ENCODE measurements at places on chromosomes 6 and 20.

DNA sequence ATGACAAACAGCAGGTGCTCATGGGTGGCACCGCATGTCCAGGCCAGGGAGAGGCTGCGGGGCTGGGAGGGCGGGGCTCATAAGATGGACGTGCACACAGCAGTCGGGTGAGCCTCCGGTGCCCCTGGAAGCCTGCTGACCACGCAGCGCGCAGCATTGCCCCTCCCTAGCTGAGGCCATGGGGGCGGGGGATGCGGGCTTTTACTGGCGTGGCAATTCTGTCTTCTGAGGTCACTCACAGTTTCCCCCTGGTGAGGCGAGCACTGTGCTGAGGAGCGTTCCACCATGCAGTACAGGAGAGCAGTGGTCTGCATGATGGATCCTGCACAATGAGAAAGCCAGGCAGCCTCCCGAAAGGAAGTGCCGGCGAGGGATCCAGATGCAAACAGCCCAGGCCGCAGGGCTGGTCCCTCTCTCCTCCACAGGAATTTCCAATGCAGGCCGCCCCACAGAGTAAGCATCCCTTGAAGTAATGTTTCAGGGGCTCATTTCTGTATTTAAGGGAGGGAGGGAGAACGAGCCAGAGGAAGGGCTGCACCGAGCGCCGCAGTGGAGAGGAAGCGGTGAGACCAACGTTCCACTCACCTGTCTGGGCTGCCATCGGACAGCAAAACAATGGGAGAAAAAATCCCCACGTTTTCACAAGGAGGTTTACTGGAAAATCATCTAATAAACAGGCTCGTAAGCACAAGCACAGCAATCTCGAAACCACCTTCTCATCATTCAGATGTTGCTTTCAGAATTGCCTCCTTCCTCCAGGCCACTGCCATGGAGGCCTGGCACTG, 56.0 kb downstream of the IRF4 start:
- DNase-seq: peak; percentile 25

DNA sequence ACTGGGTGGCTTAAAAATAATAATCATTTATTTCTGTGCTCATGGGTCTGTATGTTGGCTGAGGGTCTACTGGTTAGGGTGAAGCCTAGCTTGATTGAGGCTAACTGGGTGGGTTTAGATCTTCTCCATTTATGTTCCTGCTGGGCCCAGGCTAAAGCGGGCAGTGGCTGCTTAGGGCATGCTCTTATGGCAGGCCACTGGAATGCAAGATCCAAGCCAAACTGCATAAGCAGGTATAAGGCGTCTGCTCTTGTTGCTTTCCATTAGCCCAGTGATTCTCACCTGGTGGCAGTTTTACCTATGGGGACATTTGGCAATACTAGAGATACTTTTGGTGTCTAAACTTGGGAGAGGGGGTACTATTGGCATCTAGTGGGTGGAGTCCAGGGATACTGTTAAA, 44.5 kb downstream of the QKI start:
- DNase-seq: no peak

DNA sequence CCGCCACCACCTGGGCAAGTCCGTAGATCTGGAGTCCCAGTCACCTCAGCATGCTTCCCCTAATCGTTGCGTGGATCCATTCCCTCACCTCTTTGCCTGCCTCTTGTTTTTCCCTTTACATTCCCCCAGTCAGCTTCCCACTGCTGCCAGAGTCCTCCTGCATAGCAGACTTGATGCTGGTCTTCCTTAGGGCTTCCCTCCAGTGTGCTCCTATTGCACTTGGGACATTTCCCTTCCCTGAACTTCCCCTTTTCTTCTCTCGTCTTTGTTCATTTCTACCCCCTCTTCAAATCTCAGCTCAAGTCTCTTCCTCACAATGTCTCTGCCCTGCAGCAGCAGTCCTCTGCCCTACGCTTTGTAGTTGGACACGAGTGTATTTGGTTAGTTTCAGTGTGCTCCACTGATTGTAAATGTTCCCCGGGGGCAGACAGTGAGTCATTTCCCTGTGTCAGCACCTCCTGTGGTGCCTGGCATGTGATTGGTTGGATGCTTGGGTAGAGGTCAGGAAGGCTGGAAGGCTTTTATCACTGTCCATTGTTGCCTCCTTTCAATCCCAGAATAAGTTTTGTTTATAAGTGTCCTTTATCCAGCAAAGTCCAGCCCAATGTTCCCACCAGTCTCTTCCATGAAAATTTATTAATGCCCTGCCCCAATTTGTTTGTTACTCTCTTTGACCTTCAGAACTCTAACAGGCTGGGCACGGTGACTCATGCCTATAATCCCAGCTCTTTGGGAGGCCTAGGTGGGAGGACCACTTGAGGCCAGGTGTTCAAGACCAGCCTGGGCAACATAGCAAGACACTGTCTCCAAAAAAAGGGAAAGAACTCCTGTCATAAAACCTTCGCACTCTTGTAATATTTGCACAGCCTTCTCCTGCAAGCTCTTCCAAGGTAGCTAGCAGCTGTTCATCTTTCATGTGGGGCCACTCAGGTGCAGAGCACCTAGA, 38.3 kb downstream of the FAM120B start:
- no peak for DNase-seq

GRCh38 chr6:5403076-5403475, 141.8 kb downstream of the FARS2 start:
- DNase-seq: no peak

DNA sequence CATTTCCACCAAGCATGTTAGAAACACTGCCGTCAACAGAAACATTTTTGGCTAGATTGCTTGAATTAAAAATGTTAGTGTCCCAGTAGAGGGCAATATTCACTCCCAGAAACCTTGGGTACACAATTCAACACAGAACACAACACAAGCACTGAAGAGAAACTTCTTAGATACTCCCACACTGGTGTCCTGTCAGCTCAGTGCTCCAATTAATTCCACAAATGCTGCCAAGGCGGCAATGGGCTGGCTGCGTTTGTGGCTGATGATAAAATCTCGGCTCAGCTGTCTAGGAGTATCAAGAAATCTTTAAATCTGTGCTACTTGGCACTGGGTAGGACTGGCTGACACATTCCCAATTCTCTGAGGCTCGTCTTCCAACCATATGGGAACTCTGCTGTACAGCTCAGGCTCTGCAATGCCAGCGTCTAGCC, 39.3 kb downstream of the BEND3 start:
- no peak for DNase-seq

DNA sequence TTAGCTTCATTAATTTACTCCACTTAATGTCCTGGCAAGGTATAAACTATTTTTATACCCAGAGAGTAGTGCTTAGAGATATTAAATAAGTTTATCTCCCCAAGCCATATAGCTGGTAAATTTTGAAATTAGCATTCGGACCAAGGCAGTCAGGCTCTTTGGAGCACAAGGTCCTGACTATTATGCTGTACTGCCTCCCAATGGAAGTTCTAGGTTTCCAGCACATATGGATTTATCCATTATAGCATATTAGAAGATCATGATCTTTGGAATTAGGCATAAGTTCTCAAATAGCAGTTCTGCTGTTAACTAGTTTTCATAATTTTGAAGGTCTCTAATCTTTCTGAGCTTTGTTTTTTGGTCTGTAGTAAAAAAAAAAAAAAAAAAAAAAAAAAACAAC, 835.3 kb upstream of the EPHA7 start:
- no peak for DNase-seq

GRCh38 chr20:58721951-58722778, 29.6 kb downstream of the NPEPL1 start:
- DNase-seq: no peak

DNA sequence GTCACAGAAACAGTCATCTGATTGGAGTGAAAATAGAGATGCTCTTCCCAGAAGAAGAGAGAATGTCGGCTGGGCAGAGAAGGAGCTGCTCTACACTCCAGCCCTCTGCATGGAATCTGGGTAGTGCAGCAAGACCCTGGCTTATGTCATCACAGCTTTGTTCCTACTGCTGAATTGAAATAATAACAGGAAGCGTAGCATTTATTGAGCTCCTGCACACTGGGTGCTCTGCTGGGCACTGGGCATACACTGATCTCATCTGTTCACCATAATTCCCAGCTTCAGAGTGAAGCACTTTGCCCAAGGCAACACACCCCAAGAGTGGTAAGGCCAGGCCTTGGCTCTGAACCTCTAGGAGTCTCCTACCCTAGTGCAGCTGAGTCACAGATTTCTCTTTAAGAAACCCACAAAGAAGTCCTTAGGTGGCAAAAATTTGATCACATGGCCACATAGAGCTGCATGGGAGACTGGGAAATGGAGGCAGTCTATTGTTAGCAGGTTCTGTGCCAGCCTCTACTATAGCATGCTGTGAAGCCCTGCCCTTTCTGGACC, 3.9 kb upstream of the SDCBP2 start:
- no peak for DNase-seq

DNA sequence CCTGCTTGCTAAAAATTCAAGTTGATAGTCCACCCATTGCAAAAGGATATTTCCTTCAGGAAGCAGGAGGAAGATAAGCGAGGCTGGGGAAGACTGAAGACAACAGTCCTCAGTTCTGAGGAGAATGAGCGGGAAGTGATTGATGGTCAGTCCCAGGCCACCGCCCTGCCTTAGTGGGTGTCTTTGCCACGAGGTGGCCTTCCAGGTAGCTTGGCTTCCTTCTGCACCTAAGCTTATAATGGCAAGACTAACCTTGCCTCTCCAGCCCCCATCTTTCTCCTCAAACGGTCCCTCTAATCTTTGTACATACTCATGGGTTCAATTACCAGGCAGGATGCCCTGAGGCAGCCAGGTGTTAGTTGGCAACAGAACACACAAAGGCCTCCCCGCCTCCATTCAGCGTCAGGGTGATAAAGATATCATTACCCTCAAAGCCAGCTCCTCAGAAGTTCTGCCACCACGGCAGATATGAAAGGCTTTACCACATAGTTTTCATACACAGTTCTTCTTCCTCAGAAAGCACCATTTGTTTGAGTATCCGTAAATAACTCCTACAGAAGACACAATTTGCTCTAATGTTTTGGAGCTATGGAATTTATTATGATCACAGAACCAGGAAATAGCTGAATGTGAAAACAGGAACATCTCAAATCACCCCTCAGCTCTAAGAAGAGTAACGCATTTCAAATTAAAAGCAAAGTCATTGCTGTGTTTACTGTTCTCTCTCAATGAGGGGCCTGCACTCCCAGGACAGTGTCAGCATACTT, 249.4 kb downstream of the ATXN1 start:
- no peak for DNase-seq

- DNase-seq: no peak
Observed at GRCh38 chr6:130655586-130655985, 171.6 kb upstream of the SMLR1 start.

- DNase-seq: no peak
Observed at GRCh38 chr6:1781817-1782184, 172.1 kb downstream of the FOXC1 start.

GRCh38 chr20:40218316-40218969, 470.6 kb downstream of the MAFB start:
- no peak for DNase-seq

DNA sequence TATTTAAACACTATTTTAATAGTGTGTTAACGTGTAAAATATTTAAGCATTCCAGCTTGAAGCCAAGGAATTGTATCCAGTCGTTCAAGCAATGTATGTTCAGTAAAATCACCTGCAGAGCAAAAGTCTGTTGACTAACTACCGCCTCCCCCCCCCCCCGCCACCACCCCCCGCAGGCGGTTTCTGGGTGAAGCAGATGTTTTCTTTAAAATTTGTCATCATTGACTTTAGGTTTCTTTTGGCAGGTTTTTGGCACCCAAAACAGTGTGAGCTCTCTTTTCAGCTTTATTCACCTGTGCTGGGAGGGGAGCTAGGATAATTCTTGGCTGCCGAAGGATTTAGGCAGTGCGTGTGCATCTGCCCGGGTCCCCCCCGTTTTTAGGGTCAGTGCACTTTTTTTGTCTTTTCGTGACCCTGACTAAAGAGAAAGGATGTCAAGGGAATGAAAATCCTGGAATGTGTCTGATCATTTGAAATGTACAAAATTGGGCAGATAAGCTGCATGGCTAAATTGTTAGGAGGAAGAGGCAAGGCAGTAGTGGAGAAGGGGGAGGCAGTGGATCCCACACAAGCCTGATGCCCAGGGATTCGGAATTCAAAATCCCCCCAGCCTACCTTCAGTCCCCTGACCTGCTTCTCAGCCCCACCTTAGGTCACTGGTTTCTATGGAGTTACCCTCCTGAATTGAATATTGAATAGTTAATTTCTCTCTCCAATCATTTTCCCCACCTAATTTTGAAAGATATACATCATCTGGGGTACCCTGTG, 1.1 kb downstream of the EDN1 start:
- DNase-seq: no peak

DNA sequence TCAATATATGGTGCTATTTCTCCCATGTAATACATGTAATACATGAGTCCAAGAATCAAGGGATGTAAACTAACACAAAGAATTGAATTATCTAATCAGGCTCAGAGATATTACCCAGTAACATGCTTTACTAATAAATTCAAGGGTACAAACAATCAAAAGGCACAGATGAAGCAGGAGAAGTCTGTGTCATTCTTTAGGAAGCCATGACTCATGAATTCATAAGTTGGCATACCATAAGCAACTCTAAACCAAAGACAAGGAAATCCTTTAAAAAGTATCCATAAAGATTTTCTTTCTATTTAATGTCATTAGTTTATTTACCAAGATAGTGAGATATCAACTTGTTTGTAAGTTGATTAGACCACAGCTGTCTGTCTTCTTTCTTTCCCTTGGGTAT, 446.0 kb upstream of the IMPG1 start:
- DNase-seq: no peak

DNA sequence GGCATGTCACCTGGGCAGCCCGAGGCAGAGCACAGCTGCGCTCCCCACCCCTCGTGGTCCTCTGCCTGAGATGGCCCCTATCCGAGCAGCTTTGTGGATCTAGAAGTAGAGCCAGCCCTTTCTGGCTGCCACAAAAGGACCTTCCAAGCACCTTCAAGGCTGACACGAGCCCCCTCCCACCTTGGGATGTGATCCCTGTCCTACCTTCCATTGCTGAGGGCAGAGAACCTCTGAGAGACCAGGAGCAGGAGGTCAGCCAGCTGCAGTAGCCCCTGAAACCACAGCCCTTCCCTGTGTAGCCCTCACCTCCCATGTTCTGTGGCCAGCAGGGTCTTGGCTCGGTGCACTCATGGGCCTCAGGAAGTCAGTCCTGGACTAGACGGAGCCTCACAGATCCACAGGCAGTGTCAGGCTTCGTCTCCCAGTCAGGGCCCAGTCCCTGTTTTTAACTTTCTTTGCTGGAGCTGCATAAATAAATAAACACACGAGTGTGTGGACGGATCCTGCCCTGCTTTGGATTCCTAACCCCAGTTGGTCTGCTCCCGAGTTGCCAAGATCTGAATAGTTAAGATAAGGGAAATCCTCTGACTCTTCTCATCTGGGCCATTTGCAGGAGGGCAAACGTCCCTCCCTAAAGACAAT, 507.7 kb downstream of the PREX1 start:
- no peak for DNase-seq

- no peak for DNase-seq
Observed at GRCh38 chr6:103538381-103538780, 1321.3 kb downstream of the HACE1 start.

DNA sequence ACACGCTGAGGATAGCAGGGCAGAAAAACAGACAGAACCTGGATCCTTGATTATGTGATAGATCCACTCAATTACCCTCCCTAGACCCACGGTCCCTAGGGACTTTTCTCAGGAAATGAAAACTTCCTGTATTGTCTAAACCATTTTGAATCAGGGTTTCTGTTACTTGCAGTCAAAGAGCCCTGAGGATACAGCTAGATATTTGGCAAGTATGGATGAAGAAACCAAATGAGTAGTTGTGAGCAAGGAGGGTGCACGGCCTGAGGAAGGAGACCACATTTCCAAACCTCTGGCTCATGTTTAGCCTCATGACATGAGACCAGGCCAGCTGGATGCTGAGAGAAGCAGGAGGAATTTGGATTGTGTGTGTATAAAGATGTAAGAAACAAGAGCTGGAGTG, 91.6 kb downstream of the MRPL14 start:
- no peak for DNase-seq

All from activated CD8-positive, alpha-beta memory T cell treated with anti-CD3 and anti-CD28 coated beads for 1 hour (primary cell).